ENCODE measurements at places on chromosomes 5 and 9. TPM values are rescaled to one million over a fixed set of nuclear protein-coding genes. Genes with fewer than 3 reads are reported as not detected.

CTSV gene
- 20.4 TPM for total RNA-seq

DNA sequence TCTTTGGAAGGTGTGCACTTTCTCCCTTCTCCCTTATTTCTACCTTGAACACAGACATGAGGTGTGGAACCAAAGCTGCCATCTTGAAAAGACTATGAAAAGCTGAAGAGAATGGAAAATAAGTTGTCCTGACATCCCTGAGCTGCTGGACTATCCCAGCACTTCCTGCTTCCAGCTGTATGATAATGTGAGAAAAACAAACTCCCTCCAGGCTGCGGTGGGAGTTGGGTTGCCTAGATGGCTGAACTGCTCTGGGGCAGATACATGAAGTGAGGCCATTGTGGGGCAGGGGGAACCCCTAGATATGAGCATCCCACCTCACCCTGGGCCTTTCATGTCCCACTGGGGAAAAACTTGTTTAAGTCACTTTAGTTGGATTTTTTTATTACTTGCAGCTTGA lies 82.4 kb downstream of the BOD1 start:
- H3K4me3 ChIP-seq: no peak overlapping the region
- H3K4me1 ChIP-seq: no peaks in the 10 kb centered on the region
- no peaks in the 10 kb centered on the region for H3K36me3 ChIP-seq
- peaks cover 3% of the 10 kb centered on the region for H3K27me3 ChIP-seq
- DNase-seq: no peak

DNA sequence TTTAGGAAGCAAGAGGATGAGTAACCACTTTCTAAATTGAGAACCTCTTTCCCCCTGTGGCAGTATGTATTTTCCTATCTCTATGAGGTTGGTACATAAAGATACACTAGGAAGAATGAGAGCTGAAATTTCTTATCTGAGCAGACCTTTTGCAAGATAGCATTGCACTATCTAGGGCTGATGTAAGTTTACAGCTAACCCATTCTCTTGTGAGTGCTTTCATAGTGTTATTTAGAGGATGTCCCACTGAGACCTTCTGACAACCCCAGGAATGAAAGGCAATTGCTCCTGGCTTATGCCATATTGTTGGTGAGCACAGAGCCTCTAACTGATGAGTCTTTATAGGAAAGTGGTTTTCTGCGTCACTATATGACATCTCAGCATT lies 1209.3 kb upstream of the CDH6 start:
- no peaks in the 10 kb centered on the region for H3K27me3 ChIP-seq
- H3K4me3 ChIP-seq: no peak overlapping the region
- DNase-seq: no peak
- H3K4me1 ChIP-seq: no peaks in the 10 kb centered on the region
- no peak overlapping the region for H3K27ac ChIP-seq

DNA sequence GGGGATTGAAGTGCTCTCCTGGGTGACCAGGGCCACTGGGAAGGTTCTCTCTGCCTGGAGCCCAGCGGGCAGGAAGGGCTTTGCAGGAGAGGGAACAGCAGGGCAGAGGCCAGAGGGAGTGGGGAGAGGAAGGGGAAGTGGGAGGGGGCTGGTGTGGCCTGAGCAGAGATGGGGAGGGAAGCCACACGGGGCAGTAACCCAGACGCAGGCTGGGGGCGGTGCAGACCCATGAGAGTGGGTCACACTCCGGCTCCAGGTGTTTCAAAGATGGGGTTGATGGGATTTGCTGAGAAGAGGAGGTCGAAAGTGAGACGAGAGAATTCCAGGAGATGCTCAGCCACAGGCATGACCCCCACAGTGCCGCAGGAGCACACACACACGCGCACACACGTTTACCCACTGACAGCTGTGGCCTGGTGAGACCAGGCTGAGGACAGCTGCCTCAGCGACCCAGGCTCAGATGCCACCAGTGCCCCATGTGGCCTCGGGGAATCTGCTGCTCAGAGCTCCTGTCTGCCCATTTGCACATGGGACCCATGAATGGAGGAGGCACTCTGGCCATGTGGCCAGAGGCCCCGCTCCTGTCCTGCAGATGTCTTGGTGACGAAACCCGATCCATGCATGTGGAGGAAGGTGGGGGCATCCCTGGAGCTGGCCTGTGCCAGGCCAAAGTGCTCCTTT lies 32.7 kb upstream of the FCN2 start:
- DNase-seq: no peak
- no peaks in the 10 kb centered on the region for H3K4me1 ChIP-seq
- H3K36me3 ChIP-seq: no peaks in the 10 kb centered on the region
- H3K27ac ChIP-seq: no peak overlapping the region
- peaks cover 1% of the 10 kb centered on the region for H3K27me3 ChIP-seq

GRCh38 chr9:9631284-9631683 lies 981.5 kb downstream of the PTPRD start:
- no peak overlapping the region for H3K4me3 ChIP-seq
- no peaks in the 10 kb centered on the region for H3K36me3 ChIP-seq
- H3K27me3 ChIP-seq: no peaks in the 10 kb centered on the region
- no peak for DNase-seq
- no peak overlapping the region for H3K27ac ChIP-seq

GRCh38 chr5:56807679-56808078 lies 7.7 kb upstream of the MAP3K1 start:
- H3K36me3 ChIP-seq: no peaks in the 10 kb centered on the region
- peaks cover 6% of the 10 kb centered on the region for H3K4me1 ChIP-seq
- DNase-seq: no peak
- no peaks in the 10 kb centered on the region for H3K27me3 ChIP-seq
- H3K4me3 ChIP-seq: no peak overlapping the region
- no peak overlapping the region for H3K27ac ChIP-seq

- no peaks in the 10 kb centered on the region for H3K4me1 ChIP-seq
- H3K27ac ChIP-seq: no peak overlapping the region
- no peak for DNase-seq
- no peak overlapping the region for H3K4me3 ChIP-seq
Measured at GRCh38 chr9:101858026-101858425, 119.6 kb upstream of the GRIN3A start.
